ENCODE measurements at places on chromosomes 12 and 14.

GRCh38 chr14:104856157-104856868 is 8.8 kb upstream of the CEP170B start:
- DNase-seq: no peak

- no peak for DNase-seq
Measured at GRCh38 chr14:86166541-86166940, 636.6 kb downstream of the FLRT2 start.

GRCh38 chr12:77130193-77130592 is 64.8 kb upstream of the E2F7 start:
- no peak for DNase-seq

DNA sequence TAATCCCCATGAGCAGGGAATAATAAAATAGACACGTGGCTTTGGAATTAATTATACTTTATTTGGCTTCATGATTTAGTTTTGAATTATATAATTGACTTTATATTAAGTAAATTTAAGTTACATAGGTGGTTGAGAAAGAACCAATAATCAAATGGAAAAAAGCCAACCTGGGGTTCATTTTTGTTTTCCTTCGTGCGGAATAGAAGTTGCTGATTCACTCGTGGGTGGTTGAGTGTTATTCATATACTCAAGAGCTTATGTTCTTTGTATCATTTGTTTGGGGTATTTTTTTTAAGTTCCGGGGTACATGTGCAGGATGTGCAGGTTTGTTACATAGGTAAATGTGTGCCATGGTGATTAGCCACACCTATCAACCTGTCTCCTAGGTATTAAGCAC is 58.0 kb downstream of the ZNF664 start:
- no peak for DNase-seq

DNA sequence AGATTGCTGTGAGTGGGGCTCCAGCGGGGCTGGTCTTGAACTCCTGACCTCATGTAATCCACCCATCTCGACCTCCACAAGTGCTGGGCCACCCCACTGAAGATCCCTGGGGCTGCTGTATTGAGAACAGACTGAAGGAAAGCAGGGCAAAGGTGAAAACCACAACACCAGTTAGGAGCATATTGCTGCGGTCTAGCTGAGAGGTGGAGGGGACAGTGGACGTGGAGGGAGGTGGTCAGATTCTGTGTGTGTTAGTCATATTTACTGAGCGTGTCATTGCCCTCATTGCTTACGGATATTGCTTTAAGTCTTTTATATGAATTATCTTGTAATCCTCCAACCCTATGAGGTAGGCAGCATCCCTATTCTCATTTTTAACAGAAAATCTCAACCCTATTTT is 69.0 kb upstream of the OVCH1 start:
- peak; percentile 77 for DNase-seq

DNA sequence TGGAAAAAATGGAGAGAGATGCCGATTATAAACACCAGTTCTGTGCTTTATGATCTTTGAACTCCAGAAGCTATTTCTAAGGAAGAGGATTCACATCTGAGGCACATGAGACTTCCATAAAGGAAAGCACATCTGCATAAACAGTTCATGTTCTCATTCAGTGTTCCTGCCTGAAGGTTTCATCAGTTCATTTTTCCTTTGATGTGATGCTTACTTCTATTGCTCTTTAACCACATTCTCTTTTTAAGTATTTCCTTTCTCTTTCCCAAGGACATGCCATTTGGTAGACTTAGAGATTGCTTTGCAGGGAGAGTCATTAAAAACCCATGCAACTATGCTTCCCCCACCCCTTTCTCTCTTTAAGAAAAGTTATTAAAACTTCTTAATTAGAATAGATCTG is 387.0 kb upstream of the FLRT2 start:
- no peak for DNase-seq

DNA sequence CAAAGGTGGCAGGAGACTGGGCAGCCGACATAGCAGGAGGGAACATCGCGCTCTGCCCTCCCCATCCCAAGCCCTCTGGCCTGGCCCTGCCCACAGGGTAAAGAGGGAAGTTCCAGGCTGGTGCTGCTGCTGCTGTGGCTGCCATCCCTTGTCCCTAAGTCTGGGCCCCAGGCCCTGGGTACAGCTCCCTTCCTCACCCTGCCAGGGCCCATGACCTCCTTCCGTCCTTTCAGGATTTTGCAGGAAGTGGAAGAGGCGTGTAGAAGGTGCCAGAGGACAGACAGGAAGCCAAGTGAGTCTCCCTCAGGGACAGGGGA is 14.7 kb upstream of the NCOR2 start:
- no peak for DNase-seq

GRCh38 chr14:92673601-92674150 is 74.8 kb downstream of the LGMN start:
- DNase-seq: no peak

GRCh38 chr12:18799561-18799960 is 61.6 kb downstream of the CAPZA3 start:
- DNase-seq: no peak

DNA sequence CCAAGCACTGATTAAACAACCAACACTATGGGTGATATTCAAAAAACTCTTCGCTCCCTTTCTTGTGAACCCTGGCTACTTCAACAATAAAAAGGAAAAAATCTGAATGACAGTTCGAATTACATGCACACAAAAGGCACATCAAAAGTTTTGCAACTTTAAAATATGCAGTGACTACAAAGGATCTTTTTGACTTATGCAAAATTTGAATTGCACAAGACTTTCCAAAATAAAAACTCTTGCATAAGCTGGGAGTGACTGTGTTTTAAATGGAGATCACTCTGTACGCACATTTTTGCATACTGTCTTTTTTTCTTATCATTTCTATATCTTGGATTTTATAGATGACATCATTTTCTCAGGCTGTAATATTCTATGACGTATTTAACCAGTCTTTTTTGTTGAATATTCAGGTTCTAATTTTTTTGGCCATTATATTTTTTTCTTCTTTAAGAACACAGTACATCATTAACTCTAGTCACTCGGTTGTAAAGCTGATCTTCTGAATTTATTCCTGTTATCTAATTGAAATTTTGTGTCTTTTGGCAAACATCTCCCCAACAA is 667.6 kb upstream of the TBX3 start:
- DNase-seq: no peak

DNA sequence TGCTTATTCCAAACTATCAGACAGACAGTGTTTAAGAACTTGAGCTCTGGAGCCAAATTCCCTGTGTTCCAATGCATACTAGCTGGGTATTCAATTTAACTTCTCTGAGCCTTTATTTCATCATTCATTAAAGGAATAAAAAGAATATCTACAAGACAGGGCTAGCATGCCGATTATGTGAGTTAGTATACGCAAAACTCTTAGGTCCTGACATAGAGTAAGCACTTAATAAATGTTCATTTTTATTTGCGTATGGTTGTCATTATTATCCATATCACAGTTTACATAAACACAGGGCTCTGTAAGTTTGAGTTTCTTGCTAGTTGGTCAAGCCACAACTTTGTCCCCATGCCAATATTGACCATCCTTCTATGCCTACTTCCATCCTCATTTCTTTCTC is 161.5 kb downstream of the NUAK1 start:
- DNase-seq: no peak

- DNase-seq: no peak
Measured at GRCh38 chr14:44657203-44657602, 150.1 kb upstream of the FSCB start.

GRCh38 chr12:94225947-94226630 is 77.7 kb downstream of the PLXNC1 start:
- DNase-seq: no peak

- DNase-seq: no peak
Measured at GRCh38 chr14:51929910-51930682, 59.2 kb upstream of the RTRAF start.

GRCh38 chr12:122860854-122861586 is 25.8 kb downstream of the HIP1R start:
- no peak for DNase-seq

GRCh38 chr12:110349514-110350151 is 53.9 kb downstream of the ANAPC7 start:
- DNase-seq: no peak

GRCh38 chr12:12010277-12011039 is 60.3 kb upstream of the BCL2L14 start:
- no peak for DNase-seq

DNA sequence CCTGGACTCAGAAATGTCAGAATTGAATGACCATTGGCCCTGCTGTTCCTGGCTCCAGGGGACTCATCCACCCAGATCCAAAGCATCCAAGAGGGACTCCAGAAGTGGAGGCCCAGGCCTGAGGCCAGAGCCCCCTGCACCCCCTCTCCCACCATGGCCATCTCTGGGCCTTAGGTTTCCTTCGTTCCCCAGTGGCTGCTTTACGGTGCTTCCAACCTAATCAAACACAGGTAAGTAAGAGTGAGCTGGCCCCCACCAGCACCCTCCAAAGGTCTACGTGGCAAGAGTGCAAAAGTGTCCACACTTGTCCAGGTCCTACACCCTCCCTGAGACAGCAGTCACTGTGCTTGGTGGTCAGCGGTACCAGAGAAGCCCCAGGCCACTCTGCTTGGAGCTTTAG is 139.0 kb downstream of the DPF3 start:
- DNase-seq: no peak

DNA sequence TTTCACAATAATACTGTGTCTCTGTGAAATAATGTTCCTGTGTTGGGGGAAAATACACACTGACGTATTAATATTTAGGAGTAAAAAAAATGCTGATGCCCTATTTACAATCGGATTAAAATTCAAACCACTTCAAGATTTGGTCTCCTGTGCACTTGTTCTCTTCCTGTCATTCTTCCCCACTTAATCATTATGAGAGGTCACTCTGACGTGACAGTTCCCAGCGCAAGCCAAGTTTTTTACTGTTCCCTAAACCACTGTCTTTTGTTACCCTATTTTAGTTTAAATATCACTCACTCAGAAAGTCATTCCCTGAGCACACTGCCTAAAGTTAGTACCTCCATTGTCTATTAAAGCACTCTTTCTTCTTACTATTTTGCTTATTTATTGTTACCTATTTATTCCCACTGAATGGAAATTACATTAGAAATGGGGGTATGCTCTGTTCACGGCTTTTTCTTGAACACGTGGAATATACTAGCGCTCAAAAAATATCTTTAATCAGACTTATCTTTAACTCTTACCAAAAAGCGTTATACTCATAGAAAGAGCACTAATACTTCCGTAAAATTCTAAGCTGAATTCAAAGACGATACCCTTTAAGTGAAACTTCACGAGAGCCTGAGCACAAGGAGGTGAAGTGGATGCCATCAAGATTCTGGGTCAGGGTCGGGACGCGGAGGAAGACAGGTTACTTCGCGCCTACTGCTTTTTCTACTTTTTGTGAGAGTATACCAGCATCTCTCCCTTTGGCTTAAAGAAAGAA is 670 bp upstream of the PSMA3 start:
- no peak for DNase-seq

- DNase-seq: no peak
Measured at GRCh38 chr12:54059668-54060067, 6.0 kb downstream of the HOXC4 start.

GRCh38 chr14:35480119-35480769 is 53.7 kb upstream of the INSM2 start:
- DNase-seq: no peak
